ENCODE measurements at places on chromosomes 12 and 14.

- no peak for DNase-seq
Observed at GRCh38 chr14:65500075-65500474, 87.5 kb downstream of the FUT8 start.

DNA sequence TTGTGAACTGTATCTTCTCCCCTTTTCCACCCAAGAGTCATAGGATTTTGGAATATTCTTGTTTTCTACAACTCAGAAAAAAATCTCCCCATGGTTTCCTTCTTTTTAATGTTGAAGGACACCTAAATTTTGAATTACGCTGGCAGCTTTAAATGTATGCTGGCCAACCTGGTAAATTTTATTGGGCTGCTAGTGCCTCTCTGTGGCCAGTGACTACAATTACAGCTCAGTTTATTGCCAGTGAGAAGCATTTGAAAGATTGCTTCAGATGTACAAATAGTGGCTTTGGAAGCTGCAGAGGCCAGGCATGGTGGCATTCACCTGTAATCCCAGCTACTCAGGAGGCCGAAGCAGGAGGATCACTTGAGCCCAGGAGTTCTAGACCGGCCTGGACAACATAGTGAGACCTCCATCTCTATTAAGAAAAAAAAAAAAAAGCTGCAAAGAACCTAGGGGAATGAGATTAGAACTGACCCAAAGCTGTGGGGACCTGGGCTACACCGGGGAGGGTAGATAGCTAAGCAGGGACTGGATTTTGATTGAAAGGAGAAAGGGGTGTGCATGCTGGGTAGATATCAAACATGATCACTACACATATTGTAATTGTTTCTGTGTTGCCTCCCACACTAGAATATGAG, 7.6 kb upstream of the RAB21 start:
- DNase-seq: peak; percentile 59

- no peak for DNase-seq
Observed at GRCh38 chr12:26422839-26423398, 227.5 kb downstream of the SSPN start.

- peak; percentile 51 for DNase-seq
Observed at GRCh38 chr12:13044002-13044905, at the start of gene FAM234B. FAM234B (plus strand) TSS chr12:13044381; CDS start chr12:13044404, 23 bp downstream.

DNA sequence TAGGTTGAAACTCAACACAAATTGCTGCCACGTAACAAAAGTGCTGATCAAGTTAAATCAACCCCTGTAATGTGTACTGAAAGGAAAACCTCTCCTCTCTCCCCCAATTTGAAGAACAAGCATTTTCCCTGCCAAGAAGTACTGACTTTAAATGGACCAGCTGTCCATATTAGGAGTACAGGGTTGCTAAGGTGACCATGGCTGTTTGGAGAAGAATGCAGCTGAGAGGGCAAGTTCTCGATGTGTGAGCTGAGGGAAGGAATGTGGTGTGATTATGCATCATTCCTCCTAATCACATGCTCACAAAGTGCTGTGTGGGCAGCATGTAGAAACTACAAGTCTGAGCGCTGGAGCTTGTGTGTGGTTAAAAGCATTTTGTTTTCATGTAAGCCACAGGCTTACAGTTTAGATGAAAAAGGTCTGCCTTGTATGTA, 50.9 kb upstream of the CCT2 start:
- DNase-seq: peak; percentile 99

- DNase-seq: peak; percentile 10
Observed at GRCh38 chr12:109513051-109513450, 35.6 kb downstream of the UBE3B start.

DNA sequence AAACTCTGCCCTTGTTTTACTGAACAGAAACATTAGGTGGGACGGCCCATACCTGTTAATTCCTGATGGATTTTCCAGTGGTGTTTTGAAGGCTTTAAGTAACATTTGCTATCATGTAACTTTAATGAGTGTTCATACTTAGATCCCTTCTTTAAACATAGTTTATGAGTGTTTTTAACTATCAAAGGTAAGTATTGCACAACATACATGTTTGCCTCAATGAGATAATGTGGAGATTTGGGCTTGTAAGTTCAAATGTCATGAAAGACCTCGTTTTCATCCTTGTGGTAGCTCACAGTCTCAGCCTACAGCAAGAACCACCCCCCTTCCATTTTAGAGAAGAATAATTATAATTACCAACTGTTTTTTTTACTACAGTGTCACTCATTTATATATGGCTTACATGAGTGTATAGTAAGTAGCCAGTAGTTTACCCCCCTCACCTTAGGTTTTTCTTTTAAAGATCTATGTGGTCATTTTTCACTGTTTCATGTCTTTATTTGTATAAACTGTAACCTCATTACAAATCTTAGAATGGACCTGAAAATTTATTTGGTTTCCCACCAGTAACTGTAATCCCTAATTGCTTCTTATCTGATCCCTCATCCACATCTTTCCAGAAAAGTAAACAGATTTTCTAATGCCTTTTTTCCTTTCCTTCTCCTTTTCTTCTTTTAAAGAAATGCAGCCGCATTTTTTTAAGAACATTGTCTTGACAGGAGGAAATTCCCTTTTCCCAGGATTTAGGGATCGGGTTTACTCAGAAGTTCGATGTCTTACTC, 18.9 kb downstream of the ACTR6 start:
- no peak for DNase-seq

DNA sequence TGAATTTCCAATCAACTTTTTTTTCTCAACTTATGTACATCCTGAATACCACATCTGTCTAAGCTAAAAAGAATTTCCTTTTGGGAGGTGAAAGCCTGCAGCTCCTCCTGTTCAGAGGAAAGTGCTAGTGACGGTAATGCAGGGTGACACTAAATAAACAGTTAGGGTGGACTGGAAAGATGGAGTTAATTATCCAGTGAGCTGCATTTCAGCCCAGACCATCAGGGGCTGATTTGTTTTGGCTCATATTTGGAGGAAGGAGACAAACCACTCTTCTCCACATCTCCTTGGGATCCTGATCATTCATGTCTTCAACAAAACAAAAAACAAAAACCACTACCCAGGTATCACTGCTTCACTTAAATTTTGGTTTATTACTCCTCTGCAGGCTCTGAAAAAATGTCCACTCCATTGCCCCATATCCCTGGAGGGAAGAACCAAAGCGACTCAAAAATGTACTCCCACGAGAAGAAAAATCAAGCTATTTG, 5.1 kb upstream of the SIX1 start:
- DNase-seq: peak; percentile 56

- no peak for DNase-seq
Observed at GRCh38 chr12:44960856-44961255, 84.7 kb upstream of the NELL2 start.

DNA sequence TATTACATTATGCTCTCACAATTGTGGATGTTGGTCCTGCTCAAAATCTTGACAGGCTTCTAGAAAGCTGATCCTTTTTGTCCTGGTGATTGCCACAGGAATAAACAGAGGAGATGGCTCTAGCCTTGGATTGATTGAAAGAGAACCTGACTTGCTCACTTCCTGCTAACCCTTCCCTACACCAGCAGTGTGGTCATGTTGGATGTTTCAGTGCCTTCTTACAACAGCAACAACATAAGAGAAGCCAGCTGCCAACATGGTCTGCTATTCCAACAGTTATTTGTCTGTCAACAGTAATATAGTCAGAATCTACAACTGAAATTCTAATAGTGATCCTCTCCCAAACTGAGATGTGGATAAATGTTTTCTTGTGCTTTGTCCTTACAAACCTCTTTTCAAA, 311.6 kb upstream of the DIO2 start:
- DNase-seq: no peak
